ENCODE measurements at places on chromosomes 13 and 19.

- DNase-seq = no peak
Observed at GRCh38 chr19:32032561-32032960, 312.8 kb upstream of the ZNF507 start.

- DNase-seq = no peak
Observed at GRCh38 chr13:81610644-81611043, 1269.7 kb upstream of the SPRY2 start.

- no peak for DNase-seq
Observed at GRCh38 chr19:49150106-49150943, 4.9 kb downstream of the HRC start.

DNA sequence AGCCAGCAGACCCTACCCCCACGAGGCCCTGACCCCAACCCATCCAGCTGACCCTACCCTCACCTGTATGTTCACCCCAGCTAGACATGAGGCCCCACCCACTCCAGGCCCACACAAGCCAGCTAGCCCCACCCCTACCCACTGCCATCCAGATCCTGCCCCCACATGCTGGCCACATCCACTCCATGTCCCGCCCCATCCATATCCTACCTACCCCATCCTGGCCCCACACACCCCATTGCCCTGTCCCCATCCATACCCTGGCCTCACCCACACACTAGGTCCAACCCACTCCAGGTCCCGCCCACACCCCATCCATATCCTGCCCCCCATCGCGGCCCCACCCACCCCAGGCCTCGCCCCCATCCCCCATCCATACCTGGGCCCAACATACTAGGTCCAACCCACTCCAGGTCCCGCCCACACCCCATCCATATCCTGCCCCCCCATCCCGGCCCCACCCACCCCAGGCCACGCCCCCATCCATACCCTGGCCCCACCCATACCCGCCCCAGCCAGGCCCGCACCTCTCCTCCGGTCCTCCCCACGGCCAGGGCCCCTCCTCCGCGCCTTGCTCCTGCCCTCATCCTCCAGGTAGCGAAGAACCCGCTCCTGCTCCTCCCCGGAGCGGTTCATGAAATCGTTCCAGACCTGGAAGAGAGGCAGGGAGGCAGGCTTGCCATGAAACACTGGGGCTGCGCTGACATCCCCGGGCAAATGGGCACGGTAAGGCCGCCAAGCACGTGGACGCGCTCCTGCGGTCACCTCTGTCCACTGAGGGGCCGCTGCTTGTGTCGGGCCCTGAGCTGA, 7.2 kb downstream of the RNU6-9 start:
- DNase-seq = no peak

DNA sequence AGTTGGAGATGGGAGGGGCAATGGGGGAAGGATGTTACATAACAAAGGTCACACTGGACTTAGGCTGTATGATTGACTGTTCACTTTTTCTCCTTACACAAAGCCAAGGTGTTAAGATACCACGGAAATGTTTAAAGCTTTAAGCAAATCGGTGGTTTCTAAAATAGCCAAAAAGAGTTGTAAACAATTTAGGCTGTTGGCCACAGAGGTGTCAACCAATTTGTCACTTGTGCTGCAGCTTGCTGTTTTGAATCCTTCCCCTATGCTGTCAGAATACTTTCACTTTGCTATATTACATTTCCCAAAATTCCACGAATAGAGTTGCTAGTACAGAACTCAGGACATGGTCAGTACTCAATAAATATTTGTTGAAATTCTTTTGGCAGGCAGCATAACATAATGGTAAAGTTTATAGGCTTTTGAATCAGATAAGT, 149.3 kb downstream of the VWA8 start:
- peak; percentile 9 for DNase-seq

- no peak for DNase-seq
Observed at GRCh38 chr19:14091813-14092462, 1.4 kb upstream of the SAMD1 start.

DNA sequence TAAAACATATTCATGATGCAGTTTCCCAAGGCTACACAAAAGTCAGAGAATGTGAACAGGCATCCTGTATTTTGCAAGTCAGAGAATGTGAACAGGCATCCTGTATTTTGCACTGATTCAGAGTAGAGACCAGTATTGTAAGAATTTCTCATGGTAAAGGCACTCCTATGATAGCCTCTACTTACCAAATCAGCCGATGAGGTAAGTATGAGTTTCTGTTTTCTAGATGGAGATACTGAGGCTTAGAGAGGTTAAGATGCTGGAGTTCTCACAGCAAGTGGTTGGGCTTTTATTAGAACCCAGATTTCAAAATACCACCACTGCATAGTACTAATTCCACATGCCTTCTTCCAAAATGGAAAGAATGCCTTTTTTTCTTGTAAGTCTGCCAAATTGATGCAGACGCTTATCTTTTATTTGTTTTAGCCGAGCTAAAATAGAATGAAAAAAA, 12.3 kb downstream of the TPT1 start:
- no peak for DNase-seq

Measured in GM18507 (cell line).